CD4-positive, alpha-beta memory T cell (primary cell): ENCODE measurements at places on chromosomes 2 and 18. TPM values are rescaled to one million over a fixed set of nuclear protein-coding genes. Genes with fewer than 3 reads are reported as not detected.

- DNase-seq = no peak
Measured at GRCh38 chr2:207621501-207622039, 3.6 kb downstream of the METTL21A start.

- no peak for DNase-seq
Measured at GRCh38 chr2:231270221-231271114, 72.0 kb downstream of the ARMC9 start.

DNA sequence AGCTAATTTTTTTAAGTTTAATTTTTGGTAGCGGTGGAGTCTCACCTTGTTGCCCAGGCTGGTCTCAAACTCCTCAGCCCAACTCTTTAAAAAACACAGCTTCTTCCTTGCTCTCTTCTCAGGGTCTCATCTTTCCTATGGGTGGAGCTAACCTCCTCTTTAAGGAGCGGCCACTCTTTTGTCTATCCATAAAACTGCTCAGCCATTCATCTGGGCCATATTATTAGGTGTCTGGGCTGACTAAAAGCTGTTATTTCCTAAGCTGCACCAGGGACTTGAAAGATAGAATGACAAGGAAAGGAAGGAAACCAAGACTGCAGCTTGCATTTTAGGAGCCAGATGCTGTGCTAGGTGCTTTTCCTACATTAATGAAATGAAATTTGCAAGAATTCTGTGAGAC is 35.8 kb upstream of the THOC1 start:
- DNase-seq = no peak

DNA sequence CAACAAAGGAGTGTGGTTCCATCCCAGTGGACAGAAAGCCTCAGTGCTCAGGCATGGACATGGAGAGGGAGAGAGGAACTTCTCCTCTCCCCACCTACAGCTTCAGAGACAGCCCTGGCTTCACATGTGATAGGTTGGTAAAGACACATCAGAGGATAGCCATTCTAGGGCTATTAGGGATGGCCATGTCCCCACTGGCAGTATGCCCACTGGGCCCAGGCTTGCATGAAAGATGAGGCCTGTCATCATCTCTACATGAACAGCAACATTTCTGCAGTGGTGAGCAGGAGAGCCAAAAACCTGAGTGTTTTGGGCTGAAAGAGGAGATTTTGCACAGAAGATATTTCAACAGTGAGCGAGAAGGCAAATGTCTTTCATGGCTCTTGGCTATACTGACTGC is 517.2 kb downstream of the NR4A2 start:
- DNase-seq = no peak

The FEV gene
- not detected for total RNA-seq

The MC2R gene
- not detected for total RNA-seq

The LRRTM1 gene
- total RNA-seq = not detected

The REG1A gene
- total RNA-seq = not detected

The HMSD gene
- total RNA-seq = 2.2 TPM

The GREB1L gene
- not detected for total RNA-seq
